Progenitor cell of endocrine pancreas (in vitro differentiated cells): ENCODE measurements at places on chromosomes 1 and 21. TPM values are rescaled to one million over a fixed set of nuclear protein-coding genes. Genes with fewer than 3 reads are reported as not detected.

GRCh38 chr1:47650611-47651010, 212.8 kb downstream of the FOXD2 start:
- DNase-seq = no peak

The FCRL4 gene
- total RNA-seq = not detected in 2 replicates

- DNase-seq = no peak
Measured at GRCh38 chr1:112044745-112045144, 55.3 kb upstream of the KCND3 start.

DNA sequence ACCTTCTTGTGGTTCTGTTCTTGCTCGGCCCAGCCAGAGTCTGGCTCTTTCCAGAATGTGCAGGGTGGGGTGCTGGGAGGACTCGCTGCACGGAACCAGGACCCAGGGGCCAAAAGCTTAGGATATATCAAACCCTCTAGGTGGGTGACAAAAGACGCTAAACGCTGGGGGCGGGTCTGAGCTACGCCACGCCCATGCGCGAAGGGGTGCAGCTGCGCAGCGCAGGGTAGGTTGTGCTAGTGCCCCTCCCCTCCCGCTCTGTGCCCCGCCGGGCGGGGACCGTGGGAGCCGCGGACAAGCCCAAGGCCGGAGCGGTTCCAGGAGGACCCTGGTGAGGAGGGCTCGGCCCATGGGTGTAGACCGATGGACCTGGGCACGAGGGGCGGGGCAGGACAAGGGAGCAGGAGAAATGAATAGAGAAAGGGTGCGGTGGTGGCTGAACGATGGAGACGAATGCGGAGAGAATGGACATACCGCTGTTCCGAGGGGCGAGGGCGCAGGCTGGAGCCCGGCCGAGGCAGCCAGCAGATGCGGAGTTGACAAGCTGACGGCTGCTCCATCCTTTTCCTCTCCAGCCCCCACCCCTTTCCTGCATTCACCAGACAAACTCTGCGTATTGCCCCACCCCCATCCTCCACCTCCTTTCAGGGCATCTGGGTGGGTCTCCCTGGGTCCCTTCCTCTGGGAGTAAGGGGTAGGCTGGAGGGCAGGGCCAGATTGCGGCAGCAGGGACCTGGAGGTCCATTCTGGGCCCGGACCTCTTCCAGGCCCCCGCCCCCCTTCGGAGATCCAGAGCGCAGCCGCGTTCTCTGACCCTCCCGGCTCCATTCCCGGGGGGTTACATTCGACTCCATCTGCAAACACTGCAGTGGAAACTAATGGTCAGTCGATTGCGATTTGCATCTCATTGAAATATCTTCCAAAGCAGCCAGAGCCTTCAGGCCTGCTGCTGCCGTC, at the start of gene RUSC1:
Gene RUSC1, plus strand, starts transcription at position 234 of the 957 bp plus-strand sequence. CDS start 880 bp downstream, outside the sequence.
- DNase-seq = peak; percentile 35

DNA sequence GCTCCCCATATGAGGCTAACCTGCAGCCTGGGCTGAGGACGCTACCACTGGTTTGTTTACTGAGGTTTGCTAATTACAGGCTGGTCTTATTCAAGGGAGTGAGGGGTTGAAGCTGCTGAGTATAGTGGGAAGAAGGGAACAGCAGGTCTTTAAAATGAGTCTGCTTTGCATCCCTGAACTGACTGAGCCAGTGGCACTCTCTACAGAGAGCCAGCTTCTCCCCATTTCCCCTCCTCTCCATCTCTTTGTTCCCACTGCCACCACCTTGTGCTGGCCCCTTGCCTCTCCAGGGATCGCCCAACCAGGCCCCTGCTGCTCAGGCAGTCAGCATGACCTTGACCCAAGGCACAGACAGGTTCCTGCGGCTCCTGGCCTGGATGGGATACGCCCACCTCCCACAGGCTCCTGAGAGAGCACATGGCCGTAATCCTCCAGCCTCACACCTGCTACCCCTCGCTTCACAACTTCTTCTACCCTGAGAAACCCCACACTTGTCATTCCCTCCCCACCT, 45.0 kb downstream of the IER5 start:
- no peak for DNase-seq

- DNase-seq = no peak
Measured at GRCh38 chr1:206829875-206830274, 35.5 kb upstream of the IL20 start.

- DNase-seq = no peak
Measured at GRCh38 chr1:109677459-109677858, 9.6 kb downstream of the GSTM2 start.

DNA sequence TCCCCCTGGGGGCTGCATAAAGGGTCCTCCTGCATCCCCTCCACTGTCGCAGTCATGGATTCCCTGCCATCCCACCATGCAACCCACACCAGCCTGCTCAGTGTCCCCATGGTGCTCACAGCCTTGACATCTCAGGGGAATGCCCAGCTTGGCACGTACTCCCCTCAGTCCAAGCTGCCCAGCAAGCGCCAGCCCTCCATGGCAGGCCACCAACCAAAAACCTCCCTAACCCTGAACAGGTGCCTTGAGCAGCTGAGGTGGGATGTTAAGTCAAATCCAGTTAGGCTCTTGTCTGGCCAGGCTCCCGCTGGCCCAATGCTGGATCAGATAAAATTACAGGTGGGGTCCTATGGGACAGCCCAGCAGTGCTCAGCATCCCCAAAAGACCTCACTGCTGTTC, 341 bp downstream of the VTCN1 start:
- no peak for DNase-seq

- DNase-seq = no peak
Measured at GRCh38 chr1:192732787-192733186, 76.1 kb upstream of the RGS2 start.

GRCh38 chr21:46295996-46296752, 10.0 kb downstream of the YBEY start:
- no peak for DNase-seq
